ENCODE measurements at places on chromosomes 1 and 21.
A peak's percentile ranks its signal among the peaks of the same experiment; 100 is the strongest.

GRCh38 chr21:32653326-32653901, 41.2 kb upstream of the CFAP298 start:
- peak; percentile 56 for DNase-seq

- no peak for DNase-seq
Observed at GRCh38 chr1:93322349-93322748, 23.4 kb upstream of the DR1 start.

DNA sequence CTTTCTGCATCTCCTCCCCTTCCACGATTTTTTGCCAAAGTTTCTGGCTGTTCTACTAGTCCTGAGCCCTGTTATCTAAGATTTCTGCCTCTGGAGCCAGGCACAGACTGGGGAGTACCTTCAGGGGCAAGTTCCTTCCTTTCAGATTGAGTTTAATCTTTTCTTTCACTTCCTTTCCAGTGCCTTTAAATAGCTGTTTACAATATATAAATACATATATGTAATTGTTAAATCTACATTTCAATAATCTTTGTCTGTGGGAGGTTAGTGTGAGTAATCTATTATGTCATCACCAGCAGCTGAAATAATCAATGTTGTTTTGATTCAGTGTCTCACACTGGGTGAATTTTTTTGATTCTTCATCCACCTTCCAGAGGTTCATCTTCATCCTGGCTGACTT, 31.8 kb downstream of the DIPK1A start:
- no peak for DNase-seq

- no peak for DNase-seq
Observed at GRCh38 chr1:223363057-223363855, 720 bp downstream of the SUSD4 start.

- DNase-seq: no peak
Observed at GRCh38 chr21:24881506-24881905, 725.8 kb downstream of the MRPL39 start.

GRCh38 chr1:101451888-101452287, 215.1 kb downstream of the S1PR1 start:
- DNase-seq: no peak

- no peak for DNase-seq
Observed at GRCh38 chr1:101260556-101261350, 23.9 kb downstream of the S1PR1 start.

- DNase-seq: no peak
Observed at GRCh38 chr1:184068354-184068753, 16.8 kb downstream of the TSEN15 start.

GRCh38 chr1:14778898-14779865, 180.7 kb downstream of the KAZN start:
- DNase-seq: peak; percentile 27
